ENCODE measurements at places on chromosomes 11 and 22. TPM values are rescaled to one million over a fixed set of nuclear protein-coding genes. Genes with fewer than 3 reads are reported as not detected.

ZNF215 gene
- total RNA-seq = 0.57 TPM

- DNase-seq = no peak
Observed at GRCh38 chr11:48052183-48053044, 72.1 kb downstream of the PTPRJ start.

KCNJ4 gene
- total RNA-seq = not detected

DNA sequence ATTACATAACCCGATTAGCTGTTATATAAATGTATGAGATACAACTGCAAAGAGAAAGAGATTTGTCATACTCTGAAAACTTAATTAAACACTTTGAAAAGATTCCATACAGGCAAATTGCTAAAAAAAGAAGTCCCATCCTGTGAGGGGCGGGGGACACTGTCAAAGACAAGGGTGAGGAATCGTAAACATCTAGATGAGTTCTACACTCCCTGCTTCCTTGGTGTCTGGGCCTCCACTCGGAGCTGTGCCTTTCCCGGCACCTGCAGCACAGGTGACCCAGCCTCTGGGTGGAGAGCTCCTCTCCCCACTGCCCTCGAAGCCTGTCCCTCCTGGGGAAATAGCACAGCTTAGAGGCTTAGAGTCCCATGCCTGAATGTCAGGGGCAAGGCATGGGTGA, 69.2 kb upstream of the CRYBB3 start:
- DNase-seq = no peak

IGSF22 gene
- total RNA-seq = 5.8 TPM

- DNase-seq = no peak
Observed at GRCh38 chr11:43923406-43924111, 18.9 kb upstream of the C11orf96 start.

ACRV1 gene
- not detected for total RNA-seq

CCDC87 gene
- total RNA-seq = not detected

CATSPERZ gene
- total RNA-seq = not detected

VSTM5 gene
- total RNA-seq = not detected

PRDX5 gene
- 111 TPM for total RNA-seq

IFTAP gene
- 1.7 TPM for total RNA-seq

DNA sequence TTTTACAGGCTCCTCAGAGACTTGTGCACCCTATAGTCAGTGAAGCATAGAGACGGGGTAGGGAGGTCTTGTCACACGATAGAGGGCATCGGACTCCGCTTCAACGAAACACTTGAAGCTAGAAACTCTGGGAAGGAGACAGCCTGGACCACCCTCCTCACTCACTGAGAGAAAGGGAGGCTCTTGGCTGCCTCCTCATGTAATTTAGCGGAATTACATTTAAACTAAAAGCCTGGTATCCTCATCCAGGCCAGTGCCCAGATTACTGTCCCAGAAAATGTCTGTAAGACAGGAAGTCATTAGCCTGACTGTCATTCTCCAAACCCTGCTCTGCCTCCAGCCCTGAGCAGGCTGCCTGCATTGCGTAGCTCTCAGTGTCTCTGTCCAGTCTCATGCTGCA, 36.0 kb downstream of the TTLL1 start:
- no peak for DNase-seq

GRCh38 chr11:130522284-130522961, 74.0 kb downstream of the ADAMTS15 start:
- DNase-seq = no peak

GRCh38 chr11:121763526-121763925, 310.8 kb upstream of the SORL1-AS1 start:
- no peak for DNase-seq

GRCh38 chr22:36327922-36328551, 59.7 kb downstream of the MYH9 start:
- DNase-seq = no peak

- no peak for DNase-seq
Observed at GRCh38 chr22:37801946-37802309, 5.8 kb upstream of the GCAT start.

RAB38 gene
- 1.9 TPM for total RNA-seq

- no peak for DNase-seq
Observed at GRCh38 chr22:23071230-23072076, 1.1 kb downstream of the GNAZ start.

TUB gene
- 0.20 TPM for total RNA-seq

DNA sequence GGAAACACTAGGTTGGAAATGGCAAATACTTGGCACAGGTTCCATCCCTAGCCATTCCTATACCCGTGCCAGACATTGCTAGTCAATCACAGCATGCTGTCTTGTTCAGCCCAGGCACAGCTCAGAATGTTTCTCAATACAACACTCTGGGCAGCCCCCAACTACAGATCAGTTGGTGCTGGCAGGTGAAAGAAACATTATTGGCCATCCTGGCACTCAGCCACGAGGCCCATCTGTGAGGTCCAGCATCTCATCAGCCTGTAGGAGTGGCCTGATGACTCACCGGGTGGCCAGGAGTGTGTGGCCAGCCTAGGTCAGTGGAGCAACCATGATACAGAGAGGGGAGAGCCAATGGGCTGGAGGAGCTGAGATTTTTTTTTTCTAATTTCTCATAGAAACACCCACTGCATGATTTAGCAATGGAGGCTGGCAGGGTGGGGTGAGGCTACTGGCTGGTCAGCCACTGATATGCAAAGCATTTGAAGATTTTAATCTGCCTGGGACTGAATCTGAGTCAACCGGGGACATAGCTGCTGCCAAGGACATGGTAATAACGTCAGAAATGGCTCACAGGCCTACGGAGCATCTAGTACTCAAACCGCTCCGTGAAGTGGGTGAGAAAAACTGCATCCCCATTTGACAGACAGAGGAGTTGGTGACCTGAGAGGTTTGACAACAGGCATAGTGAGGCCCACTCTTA, 5.4 kb downstream of the MYO18B start:
- no peak for DNase-seq

GRCh38 chr11:17746096-17746495, 11.5 kb downstream of the KCNC1 start:
- no peak for DNase-seq

GPHA2 gene
- total RNA-seq = 0.48 TPM

GRCh38 chr11:75939992-75940391, 125.0 kb downstream of the UVRAG start:
- no peak for DNase-seq

DNA sequence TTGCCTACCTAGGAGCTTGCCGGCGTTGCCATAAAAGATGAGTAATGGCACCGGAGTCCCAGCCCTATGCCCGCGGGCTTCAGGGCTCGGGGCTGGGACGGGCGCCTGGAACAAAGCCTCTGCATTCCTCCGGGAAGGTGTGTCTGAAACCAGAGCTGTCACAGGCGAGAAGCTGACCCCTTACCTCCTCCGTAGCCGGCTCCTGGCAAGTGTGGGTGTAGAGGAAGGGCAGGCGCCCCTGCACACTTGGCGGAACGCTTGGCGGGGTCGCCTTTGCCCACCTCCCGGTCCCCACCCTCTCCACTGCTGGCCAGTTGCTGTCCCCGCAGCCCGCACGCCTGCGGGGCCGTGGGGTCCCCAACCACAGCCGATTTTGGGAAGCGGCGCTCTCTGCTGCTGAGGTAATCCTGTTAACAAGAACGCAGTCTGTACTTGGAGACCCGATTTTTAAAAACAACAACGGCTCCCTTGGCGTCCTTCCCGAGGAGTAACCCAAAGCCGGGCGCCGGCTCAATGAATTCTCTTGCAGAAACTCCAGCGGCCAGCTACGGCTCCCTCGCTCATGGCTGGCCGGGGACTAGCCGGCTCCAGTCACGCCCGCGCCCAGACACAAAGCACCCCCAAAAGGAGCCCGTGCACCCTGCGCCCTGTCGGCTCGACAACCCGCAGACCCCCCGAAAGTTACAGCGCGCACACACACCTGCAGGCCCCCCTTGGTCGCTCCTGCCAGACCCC, 89.2 kb downstream of the PLEKHA7 start:
- no peak for DNase-seq

GRCh38 chr22:32958001-32958400, 100.2 kb downstream of the SYN3 start:
- DNase-seq = no peak

GRCh38 chr11:36450110-36450572, 59.9 kb downstream of the TRAF6 start:
- peak; percentile 4 for DNase-seq

DNA sequence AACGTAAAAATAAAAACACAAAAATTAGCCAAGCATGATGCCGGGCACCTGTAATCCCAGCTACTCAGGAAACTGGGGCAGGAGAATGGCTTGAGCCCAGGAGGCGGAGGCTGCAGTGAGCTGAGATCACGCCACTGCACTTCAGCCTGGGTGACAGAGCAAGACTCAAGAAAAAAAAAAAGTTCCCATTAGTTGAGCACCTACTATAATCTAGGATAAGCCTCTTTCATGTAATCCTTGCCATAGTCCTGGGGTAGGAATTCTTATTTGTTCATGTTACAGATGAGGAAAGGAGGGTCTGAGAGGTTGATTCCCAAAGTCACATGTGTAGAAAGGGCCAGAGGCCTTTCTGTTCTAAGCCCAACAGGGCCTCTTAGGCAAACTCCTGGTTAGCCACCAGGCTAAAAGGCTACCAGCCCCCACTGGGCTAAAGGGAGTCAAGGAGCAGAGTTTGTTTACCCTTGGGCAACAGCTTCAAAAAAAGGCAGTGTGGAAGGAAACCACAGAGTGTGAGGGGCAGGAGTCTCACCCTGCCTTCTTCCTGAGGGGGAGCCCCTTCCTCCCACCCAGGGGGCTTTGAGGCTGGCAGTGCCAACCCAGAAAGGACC, 21.6 kb upstream of the CSNK1E start:
- DNase-seq = no peak

CHRM4 gene
- not detected for total RNA-seq

OR6M1 gene
- not detected for total RNA-seq

GRCh38 chr11:65210748-65211147, 29.0 kb downstream of the CAPN1 start:
- no peak for DNase-seq

DNA sequence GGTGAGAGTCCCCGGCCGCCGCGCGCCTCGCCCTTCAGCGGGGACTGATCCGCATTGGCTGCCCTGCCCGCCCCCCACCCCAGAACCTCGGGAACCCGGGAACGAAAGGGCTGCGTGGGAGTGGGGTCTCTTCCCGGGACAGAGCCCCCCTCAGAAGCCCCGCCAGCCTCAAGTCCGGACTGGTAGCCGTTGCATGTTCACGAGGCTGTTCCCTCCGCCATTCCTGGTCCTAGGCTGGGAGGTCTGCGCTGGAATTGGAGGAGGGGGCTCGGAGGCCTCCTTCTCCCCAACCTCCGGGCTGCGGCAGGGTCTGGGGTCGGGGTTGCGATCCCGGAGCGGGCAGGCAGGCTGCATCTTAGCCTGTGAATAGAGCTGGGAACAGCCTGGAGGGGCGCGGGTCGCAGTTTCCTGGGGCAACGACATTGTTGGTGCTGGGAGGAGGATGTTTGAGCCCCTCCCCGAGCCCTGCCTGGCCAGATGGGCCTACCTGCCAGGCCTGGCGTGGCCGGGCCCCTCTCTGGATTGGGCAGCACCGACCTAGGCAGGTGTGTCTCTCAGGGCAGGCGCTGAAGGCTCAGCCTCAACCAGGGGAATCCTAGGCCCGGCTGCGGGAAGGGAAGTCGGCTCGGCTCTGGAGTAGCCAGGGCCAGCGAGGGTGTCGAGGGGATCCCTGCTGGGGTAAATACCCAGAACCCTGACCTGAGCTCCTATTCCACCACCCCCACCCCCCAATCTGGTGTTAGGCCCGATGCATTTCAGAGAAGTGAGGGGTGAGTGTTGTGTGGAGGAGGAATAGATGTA, 670 bp downstream of the MAPK8IP1 start:
- no peak for DNase-seq

DNA sequence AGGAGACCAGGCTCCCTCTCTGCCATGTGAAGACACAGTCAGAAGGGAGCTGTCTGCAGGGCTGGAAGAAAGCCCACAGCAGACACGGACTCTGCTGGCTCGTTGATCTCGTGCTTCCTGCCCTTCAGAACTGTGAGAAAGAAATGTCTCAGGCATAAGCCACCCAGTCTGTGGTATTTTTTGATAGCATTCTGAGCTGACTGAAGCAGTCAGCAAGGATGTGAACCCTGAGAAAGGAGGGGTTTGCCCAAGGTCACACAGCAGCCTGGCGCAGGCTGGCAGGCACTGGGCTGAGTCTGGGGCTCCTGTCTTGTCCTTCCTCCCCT, 255.1 kb upstream of the B3GAT1 start:
- DNase-seq = no peak

DNA sequence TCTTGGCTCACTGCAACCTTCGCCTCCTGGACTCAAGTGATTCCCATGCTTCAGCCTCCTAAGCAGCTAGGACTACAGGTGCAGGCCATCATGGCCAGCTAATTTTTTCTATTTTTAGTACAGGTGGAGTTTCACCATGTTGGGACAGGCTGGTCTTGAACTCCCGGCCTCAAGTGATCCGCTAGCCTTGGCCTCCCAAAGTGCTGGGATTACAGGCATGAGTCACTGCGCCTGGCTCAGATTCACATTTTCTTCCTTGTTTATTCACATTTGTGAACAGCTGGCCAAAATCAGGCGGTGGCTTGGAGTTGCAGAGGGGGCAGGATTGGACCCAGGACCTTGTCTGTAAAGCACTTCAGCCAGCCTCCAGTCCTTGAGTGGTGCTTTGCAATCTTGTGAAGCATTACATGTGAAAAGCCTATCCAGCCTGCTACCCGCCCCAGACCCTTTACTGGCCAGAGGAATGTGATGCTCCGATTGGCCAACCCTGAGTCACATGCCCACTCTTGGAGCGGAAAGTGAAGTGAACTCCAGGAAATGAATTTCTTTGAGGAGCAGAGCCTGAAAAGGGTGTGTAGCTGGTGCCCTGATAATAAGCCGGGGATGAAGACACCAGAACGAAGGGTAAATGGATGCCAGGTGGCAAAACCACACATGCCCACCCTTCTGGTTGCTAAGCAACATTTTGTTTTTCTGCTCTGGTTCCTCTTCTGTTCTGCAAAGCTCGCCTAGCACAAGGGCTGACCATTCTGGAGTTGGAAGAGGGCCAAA, 62.6 kb upstream of the PTPRJ start:
- DNase-seq = no peak

PARVA gene
- total RNA-seq = 0.73 TPM

SORL1 gene
- total RNA-seq = 179 TPM

- DNase-seq = no peak
Observed at GRCh38 chr22:47335460-47335859, 573.0 kb downstream of the TBC1D22A start.

GRCh38 chr22:24407278-24407665, 20.1 kb upstream of the ADORA2A start:
- no peak for DNase-seq

DNA sequence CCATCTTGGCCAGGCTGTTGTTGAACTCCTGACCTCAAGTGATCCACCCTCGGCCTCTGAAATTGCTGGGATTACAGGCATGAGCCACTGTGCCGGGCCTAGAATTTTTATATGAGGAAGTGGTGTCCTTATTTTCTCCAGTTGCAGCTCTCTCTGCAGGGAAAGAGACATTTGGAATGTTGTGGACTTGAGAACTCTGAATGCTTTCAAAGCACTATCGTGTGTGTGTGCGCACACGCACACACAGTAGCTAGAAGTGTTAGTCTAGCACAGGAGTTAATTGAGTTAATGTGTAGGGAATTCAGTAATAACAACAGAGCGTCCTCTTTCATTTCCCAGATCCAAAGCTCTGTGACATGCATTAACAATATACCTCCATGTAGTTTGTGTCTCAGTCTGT, 164.0 kb upstream of the RASSF10 start:
- DNase-seq = no peak

Data from naive thymus-derived CD4-positive, alpha-beta T cell (primary cell).